COR-L47 (cell line): ENCODE measurements at places on chromosomes 2 and 18.

DNA sequence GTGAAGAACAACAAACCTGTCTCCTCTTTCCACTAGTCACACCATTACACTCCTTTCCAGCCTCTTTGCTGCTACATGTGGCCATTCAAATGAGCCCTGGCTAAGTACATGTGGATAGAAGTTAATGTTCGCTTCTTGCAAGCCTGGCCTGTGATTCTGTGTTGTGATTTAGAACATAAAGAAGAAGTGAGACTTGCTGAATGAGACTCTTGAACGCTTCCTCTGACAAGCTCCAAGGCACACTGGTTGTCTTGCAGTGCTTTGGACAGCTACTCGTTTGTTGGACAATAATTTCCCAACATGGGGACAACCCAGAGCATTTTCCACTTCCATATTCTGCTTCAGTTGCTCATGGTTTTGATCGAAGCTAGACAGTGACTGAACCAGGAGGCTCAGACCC lies 57.3 kb downstream of the CCDC74A start:
- no peak for DNase-seq

- DNase-seq: no peak
These were observed 1.1 kb downstream of the SH3RF3 start for GRCh38 chr2:109129921-109130722.

DNA sequence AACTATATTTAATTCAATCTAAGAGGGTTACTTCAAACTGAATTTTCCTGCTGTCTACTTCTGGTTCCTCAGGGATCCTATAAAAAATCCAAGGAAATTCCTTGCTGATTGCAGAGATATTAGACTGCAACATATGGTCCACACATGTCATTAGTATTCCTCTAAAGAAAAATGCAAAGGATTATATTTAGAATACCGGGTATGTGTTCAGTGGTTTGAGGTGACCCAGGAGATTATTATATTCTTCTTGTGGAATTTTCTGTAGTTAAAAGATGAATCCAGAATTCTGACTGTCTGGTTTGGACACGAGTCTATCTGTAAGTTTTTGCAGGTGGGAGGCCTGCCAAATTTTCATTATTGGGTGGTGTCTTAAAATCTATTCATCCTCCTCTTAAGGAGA lies 18.2 kb downstream of the HOXD1 start:
- DNase-seq: no peak

DNA sequence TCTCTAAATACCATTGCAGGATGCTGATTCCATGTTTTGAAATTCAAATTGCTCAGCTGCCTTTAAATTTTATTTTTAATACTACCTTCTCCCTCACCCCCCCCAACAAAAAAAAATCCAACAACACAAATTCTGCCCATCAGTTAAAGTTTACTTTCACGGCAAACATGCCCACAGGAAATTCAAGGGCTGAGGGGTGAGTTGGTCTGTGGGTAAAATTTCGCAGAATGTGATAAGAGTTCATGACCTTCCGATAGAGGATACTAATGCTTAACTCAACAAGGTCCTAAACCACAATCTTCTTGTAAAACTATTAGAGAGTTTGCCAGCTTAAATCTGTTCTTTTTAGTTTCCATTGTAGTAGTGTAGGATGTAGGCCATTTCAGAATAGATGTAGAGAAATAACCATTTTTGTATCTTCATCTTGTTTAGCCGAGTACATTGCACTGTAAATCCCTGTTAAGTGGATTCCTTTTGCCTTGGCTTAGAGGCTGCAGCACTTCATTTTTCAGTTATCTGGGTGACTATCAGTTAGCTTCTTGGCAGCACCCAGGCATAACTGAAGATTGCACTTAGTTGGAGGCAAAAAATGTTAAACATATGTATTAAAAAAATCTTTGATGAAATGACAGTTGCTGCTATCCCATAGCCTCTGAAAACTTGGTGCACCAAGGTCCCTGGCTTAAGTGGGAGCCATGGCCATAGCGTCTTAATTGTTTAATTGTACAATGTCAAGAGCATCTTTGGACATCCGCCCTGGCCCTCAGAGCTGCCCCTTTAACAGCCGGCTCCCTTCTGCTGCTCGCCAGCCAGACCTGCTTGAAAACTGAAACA lies 232.3 kb downstream of the HAUS1 start:
- no peak for DNase-seq

GRCh38 chr2:68387408-68388350 lies 22.6 kb downstream of the PLEK start:
- no peak for DNase-seq

GRCh38 chr2:120315367-120316033 lies 30.4 kb upstream of the INHBB start:
- DNase-seq: no peak

DNA sequence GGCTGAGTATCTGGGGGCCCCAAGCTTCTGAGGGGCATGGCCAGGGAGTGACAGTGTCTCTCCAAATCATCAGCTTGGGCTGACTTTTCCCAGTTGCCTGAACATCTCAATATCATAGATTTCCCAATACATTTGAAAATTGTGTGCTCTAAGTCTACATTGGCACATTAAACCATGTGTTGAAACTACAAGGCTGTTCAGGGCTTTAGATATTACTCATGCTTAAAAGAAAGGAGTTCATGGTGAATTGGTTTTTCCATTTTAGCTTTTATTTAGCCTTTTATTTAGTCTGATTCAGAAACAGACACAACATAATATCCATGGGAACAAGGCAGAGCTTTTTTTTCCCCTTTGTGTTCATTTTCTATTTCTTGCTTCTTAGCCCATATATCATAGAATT lies 49.9 kb upstream of the GALR1 start:
- DNase-seq: no peak

DNA sequence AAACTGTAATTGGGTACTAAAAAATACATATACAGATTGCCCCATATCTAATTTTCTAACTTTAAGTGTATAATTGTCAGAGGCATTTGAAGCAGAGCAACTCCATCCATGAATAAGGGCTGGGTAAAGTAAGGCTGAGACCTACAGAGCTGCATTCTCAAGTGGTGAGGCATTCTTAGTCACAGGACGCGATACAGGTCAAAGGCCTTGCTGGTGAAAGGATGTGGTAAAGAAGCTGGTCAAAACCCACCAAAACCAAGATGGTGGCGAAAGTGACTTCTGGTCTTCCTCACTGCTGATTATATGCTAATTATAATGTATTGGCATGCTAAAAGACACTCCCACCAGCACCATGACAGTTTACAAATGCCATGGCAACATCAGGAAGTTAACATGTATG lies 50.0 kb downstream of the SLC8A1 start:
- no peak for DNase-seq

DNA sequence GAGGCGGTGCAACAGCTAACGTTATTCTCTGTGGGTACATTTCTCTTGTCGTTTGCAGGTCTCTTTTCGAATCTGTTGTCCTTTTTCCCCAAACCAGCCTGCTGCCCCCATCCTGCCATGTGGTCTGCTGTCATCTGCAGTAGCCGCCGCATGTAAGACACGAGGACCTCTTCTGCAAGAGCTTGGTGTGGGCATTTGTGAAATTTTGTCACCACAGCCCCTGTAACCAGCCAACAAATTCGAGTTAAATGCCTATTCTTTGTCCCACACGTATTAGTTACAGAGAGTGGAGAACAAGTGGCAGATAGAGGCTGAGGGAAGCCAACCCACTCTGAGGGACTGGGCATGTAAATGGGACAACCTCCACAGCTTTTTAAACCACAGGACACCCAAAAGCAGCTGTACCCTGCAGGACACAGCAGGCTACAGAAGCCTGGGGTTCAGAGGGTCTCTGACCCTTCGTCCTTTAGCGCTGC lies 35.0 kb downstream of the ITGA6 start:
- no peak for DNase-seq

DNA sequence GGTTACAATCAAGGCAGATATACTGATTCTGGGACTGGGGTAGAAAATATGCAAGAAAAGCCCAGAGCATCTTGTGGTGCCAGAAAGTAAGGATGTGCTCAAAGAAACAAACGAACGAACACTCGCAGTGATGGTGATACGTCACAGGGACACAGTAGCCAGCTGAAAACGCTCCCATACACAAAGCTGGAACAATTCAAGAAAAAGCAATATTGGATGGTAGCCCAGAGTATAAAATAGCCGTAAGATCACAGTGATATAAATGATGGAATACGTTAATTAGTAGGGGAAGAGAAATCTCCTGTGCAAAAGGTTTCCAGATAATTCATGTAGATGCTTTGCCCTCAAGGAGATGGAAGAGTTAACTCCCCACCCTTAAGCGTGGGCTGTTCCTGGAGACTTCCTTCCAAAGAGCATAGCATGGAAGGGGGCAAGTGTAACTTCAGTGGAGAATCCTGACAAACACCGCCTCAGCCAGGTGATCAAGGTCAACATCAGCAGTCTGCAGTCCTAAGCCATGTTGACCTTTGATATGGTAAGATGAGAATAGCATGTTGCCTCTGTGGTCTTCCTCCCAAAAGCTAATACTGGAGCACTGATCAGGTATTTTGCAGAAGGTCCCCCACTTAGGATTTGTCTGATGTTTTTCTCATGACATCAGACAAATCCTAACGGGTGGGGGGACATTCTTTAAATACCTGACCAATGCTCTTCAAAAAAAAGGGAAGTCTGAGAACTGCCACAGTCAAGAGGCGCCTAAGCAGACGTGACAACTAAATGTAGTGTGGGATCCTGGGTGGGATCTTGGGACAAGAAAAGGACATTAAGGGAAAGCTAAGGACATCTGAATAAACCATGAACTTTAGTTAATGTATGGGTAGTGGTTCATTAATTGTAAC lies 99.0 kb downstream of the NCK2 start:
- no peak for DNase-seq

- no peak for DNase-seq
These were observed 25.5 kb downstream of the LGALSL start for GRCh38 chr2:64479259-64480117.

DNA sequence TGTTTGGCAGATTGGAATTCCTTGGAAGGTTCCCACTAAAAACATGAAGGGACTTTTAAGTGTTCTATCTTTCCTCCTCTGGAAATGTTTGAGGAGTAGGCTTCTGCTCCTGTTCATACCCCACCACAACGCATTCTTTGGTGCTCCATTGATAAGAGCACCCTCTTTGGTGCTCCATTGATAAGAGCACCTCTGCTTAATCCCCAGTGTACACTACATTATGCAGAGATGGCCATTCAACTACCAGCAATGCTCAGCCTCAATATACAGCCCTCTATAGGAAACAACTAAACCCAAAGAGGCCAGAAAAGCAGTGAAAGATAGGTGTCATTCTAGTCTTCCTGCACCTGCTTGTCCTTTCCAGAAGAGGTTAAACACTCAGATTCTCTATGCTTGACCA lies 1.8 kb upstream of the CHAC2 start:
- DNase-seq: no peak

DNA sequence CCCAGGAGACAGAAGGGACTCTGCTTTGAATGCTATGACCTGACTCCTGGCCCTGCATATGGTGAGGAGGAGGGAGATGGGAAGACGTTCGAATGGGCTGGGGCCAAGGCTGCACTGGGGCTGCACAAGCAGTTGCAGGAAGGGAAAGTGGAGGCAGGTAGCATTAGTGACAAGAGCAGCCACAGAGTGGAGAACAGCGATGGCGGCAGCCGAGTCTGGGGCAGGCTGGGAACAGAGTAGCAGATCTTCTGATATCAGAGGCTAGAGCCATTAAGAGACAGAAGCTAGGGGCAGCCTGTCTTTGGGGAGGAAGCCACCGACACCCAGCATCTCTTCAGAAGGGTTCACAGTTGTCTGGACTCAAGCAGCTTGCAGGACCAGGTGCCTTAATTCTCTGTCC lies 50.1 kb downstream of the ST3GAL5 start:
- DNase-seq: no peak

DNA sequence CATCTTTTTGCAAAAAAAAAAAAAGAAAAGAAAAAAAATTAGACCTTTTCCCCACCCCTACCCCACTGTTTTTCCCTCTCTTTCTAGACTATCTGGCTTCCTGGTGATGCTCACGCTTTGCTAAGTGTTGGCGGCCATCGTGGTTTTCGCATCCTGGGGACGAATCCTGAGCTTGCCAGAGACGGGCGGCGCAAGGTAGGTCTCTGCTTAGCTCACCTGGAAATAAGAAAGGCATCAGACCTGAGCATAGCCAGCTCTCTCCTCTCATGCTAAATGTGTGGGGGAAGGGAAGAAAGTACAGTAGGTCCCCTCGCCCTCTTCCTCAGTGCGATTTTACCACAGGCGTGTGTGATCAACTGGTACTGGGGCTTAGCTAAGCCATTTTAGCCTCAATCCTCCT lies 90.5 kb downstream of the KLHL29 start:
- no peak for DNase-seq

DNA sequence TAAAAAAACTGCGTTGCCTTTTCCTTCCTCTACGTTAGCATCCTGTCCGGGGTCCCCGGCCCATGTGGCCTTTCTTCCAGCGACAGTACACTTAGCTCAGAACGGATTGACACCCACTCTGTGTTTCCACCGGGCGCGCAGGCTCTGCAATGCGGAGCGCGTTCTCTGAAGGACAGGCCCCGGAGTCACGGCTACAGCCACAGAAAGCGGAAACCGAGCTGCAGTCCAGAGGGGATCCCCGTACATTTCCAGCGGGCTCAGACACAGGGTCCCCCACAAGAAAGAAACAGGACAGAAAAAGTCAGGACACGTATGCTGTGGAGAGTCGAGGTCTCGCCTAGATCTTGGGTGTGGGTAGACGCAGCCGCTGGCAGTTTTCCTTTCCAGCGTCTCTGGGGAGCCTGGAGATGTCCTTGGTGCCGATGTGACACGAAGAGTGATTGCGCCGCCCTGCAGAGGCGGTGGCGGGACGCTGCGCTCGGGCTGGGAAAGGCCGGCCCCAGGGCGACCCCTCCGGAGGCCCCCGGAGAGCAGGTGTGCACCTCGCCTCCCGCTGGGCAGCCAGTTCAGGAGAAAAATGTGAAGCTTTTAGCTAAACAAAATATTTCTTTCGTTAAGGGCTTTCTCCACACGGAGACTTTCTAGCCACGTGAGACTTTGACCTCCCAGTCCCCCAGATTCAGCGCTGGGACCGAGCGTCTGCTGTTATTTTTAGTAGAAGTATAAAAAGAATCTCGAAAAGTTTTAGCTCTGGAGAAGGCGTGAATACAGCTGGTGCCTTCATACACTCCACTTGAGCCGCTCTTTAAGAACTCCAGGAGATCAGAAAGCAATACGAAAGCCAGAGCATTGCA lies 1.3 kb upstream of the ACKR3 start:
- DNase-seq: no peak

DNA sequence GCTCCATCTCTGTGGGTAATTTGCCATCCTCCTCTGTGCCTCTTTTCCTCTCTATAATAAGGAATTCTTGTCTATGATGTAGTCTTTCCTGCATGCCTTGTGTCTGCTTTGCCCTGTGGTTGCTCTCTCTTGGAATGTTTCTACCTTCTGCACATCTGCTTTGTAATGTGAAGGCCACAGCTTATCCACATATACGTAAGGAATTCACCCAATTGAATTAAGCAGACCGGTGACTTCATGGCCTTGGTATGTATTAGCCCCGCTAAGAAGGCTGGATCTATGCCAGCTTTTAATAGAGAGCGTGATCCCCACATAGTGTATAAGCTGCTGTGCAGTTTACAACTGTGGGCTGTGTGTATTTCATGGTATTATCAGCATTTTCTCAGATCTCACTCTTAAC lies 274.7 kb downstream of the RNF144A start:
- DNase-seq: no peak

GRCh38 chr2:215811409-215812345 lies 201.7 kb downstream of the MREG start:
- no peak for DNase-seq

GRCh38 chr2:187419808-187420207 lies 28.2 kb downstream of the CALCRL start:
- no peak for DNase-seq
